CD4-positive, alpha-beta T cell treated with Interleukin-2 at 100 ng/mL for 4 hours (primary cell): ENCODE measurements at places on chromosomes 13 and 19.

DNA sequence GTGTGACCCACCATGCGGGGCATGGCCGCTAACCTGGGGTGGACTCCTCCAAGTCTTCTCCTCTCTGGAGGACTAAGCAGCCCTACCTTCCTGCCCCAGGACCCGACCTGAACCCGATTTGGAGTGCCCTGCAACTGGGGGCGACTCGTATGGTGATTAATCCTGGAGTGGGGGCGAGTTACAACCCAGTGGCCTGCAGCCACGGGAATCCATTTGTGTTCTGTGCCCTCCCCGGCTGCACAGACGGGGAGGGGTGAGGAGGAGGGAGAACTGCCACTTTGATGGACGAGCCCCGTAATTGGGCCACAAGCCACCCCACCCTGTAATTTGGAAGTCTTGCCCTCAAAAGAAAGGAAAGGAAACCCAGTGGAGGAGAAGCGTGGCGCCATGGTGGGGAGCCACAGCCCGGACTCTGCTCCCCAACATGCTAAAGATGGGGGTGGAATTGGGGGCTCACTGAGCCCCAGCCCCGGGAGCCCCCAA, 18.0 kb downstream of the PRR36 start:
- DNase-seq: no peak

- DNase-seq: no peak
Observed at GRCh38 chr19:16888629-16889365, at the start of gene F2RL3. Gene F2RL3 (plus strand): TSS chr19:16888999. CDS start chr19:16889190, 191 bp downstream.

DNA sequence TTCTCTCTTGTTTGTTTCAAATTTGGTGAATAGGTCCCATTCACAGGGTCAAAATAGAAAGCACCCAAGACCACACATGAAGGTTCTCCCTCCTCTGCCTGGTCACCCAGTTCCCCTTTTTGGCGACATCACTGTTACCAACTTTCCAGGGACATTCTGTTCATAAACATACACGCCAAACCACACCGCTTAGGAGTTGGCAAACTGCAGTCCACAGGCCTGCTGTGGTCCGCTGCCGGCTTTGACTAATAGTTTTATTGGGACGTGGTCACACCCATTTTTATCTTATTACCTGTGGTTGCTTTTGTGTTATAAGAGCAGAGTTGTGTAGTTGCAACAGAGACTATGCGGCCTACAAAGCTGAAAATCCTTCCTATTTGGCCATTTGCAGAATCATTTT, 24.2 kb downstream of the UHRF1 start:
- no peak for DNase-seq

- DNase-seq: peak; percentile 74
Observed at GRCh38 chr19:4851551-4852290, 15.7 kb downstream of the PLIN3 start.

DNA sequence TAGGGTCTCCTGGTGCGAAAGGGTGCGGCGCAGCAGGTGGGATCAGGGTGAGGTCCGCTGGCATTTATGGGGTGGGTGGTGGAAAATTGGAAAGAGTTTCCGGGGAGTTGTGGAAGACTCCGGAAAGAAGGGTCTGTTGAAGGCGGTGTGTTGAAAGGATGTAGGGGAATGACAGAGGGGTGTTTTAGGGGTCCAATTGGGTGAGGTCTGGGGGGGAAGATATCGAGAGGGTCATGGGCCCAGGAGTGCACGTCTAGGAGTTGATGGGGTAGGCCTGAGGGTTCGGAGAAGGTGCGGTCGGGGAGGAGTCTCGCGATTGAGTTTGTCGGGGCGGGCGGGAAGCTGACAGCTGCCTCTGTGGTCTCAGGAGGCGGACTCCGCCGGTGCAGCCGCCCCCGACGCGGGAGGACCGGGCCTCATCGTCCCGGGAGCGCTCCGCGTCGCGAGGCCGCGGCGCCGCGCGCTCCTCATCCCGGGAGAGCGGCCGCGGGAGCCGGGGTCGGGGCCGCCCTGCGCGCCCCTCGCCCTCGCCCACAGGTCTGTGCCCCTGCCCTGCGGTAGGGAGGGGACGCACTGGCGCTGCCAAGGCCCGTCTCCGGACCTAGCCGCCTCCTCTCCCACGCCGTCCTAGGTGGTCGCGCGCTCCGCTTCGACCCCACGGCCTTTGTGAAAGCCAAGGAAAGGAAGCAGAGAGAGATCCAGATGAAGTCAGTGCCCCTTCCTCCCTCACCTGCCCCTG, 7.0 kb downstream of the PGLYRP1 start:
- DNase-seq: peak; percentile 27

GRCh38 chr13:66574606-66575005, 655.5 kb downstream of the PCDH9 start:
- no peak for DNase-seq

GRCh38 chr19:37691881-37692504, 27.6 kb downstream of the ZNF607 start:
- DNase-seq: peak; percentile 81

GRCh38 chr13:26254583-26255111, 718 bp downstream of the CDK8 start:
- peak; percentile 53 for DNase-seq

DNA sequence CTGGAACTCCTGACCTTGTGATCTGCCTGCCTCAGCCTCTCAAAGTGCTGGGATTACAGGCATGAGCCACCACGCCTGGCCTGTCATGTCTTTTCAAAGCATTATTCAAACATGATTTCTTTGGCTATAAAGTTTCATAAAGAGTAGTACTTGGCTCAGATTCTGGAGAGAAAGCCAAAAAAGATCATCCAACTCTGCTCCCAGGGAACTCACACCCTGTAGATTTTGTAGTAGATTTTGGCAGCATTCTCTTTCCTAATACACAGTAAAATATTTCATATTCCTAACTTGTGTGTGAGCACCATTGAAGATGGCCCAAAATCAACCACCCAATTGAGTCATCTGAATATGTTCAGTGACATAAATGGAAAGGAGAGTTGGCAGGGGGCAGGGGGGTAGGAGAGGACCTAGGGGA, 48.4 kb downstream of the CAB39L start:
- DNase-seq: no peak

GRCh38 chr19:38281811-38282566, 17.6 kb downstream of the SPINT2 start:
- DNase-seq: peak; percentile 3

- DNase-seq: no peak
Observed at GRCh38 chr19:56837004-56837403, 3.5 kb downstream of the PEG3 start.

- no peak for DNase-seq
Observed at GRCh38 chr13:60229708-60230272, 66.1 kb upstream of the DIAPH3 start.

DNA sequence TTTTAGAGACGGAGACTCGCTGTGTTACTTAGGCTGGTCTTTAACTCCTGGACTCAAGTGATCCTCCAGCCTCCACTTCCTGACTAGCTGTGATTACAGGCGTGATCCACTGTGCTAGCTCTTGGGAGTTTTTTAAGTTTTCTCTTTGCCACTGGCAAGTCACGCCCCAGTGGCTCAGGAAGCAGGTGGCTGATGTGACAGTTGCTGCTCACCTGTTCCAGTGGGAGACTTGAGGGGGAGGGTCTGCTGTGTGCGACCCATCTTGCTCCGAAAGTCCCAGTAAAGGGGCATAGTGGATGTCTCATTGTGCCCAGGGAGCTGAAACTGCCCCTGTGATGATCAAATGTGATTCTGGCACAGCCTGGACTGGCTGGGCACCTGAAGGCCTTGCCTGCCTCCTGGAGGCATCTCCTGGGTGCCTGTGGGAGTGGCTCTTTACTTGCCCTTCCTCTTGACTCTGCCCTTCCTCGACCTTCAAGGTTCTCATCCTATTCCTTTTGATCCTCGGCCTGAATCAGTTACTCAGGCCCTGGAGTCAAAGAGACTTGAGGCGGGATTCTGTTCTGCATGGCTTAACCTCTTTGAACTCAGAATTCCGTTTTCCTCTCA, 7.8 kb downstream of the SMARCA4 start:
- no peak for DNase-seq

GRCh38 chr13:52811841-52812240, 36.6 kb downstream of the PCDH8 start:
- DNase-seq: no peak

- no peak for DNase-seq
Observed at GRCh38 chr13:113969311-113969972, 4.4 kb downstream of the C13orf46 start.

GRCh38 chr19:58409010-58409790, 751 bp downstream of the ZNF584 start:
- DNase-seq: no peak

DNA sequence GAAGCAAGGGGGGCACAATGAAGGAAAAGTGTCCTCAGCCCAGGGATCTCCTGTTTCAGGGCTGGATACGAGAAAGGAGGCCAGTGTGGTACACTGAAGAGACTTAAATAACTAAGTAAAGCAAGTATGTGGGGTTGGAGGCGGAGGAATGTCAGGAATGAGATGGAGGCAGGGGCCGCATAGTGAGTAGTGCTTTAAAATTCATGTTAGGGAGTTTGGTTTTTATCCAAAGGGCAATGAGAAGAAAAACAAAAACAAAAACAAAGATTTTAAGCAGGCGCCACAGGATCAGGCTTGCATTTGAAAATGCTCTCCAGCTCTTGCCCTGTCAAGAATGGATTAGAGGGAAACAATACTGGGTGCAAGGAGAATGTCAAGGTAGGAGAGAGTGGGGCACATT, 273.4 kb downstream of the DCLK1 start:
- no peak for DNase-seq

- DNase-seq: no peak
Observed at GRCh38 chr19:16036397-16036925, 39.8 kb upstream of the TPM4 start.

- DNase-seq: peak; percentile 32
Observed at GRCh38 chr19:57850553-57851017, 926 bp downstream of the ZNF587 start.

DNA sequence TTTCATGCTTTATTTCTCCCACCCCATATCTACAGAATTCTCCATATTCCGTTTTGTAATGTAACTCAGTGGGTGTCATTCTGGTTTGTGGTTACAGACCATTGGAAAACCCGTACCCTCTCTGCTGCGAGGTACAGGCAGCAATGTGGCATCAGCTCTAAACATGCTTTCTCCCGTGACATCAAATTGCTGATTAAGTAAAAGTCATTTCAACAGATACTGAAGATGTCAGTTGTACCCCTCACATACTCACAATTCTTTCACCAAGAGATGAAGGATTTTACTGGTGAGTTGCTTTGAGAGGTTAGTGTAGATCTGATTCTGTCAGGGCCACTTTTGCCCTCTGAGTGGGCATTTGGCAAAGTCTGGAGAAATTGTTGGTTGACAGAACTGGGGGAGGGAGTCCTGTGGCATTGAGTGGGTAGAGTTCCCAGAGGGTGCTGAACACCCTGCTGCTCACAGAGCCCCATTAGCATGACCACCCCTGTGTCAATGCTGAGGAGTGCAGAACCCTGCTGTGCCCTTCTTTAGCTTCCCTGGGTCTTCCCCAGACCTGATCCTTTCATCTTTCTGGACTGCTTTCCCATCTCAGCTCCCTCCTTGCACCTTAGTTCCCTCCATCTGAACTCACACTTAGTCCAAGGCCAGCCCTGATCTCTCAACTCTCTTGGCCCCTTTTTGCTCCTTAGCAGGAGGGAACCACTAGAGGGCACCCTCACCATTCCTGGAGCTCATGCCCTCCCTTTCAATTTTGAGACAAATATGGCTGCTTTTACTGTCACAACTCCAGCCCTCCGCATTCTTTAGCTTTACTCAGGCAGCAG, 39.9 kb upstream of the CEACAM8 start:
- DNase-seq: peak; percentile 27

- DNase-seq: no peak
Observed at GRCh38 chr19:7879111-7879807, 5.1 kb upstream of the PRR36 start.

- no peak for DNase-seq
Observed at GRCh38 chr13:83503424-83503823, 378.9 kb downstream of the SLITRK1 start.

- DNase-seq: no peak
Observed at GRCh38 chr13:113528101-113528812, 37.7 kb upstream of the DCUN1D2 start.

GRCh38 chr13:40145139-40145538, 489.7 kb downstream of the COG6 start:
- no peak for DNase-seq

- no peak for DNase-seq
Observed at GRCh38 chr19:29683009-29683408, 17.7 kb downstream of the PLEKHF1 start.
